G401 (cell line): ENCODE measurements at places on chromosomes 13 and 19.

DNA sequence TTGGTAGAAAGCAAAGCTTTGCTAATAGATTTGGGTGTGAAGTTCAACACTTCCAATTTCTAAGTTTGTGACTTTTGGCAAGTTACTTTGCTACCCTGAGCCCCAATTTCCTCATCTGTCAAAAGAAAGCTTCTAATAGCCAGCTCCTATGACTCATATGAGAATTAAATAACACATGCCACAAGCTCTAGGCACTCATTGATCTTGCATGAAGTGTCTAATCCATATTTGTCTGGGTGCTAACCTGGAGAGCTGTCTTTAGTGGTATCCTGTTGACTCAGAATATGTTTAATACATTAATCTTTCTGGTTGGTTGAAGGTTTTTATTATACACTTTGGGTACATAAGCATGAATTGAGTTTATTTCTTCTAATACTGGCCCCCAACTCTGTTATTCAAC is 188.8 kb downstream of the POSTN start:
- DNase-seq = no peak

DNA sequence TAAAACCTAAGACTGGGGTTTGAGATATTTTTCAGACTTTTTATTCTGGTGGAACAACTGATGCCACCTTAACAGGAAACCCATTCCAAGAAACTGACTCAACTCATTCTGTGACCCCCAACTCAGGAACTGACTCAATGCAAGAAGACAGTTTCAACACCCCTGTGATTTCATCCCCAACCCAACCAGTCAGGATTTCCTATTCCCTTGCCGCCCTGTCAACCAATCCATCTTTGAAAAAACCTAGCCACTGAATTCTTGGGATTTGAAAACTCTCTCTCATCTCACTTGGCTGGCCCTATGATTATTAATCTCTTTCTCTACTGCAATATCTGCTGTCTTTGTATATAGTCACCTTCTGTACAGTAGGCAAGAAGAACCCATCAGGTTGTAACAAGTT is 1211.9 kb upstream of the ATXN8OS start:
- DNase-seq = no peak

DNA sequence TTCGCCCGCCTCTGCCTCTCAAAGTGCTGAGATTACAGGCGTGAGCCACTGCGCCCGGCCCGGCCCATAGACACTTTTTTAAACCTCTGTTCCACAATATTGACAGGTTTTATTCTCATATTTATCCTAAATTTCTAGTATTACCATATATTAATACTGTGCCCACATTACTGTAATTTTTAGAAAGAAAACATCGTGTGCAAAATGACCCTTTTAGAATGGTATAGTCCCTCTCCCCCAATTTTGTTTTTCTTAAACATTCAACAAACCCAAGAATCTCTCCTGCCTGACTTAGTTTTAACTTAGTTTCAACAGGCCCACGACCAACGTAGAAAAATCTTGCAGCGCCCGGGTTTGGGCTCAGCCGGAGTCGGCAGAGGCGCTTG is 9.1 kb downstream of the CDX2 start:
- no peak for DNase-seq

- no peak for DNase-seq
These were observed 42.4 kb upstream of the ESD start for GRCh38 chr13:46839399-46839798.

DNA sequence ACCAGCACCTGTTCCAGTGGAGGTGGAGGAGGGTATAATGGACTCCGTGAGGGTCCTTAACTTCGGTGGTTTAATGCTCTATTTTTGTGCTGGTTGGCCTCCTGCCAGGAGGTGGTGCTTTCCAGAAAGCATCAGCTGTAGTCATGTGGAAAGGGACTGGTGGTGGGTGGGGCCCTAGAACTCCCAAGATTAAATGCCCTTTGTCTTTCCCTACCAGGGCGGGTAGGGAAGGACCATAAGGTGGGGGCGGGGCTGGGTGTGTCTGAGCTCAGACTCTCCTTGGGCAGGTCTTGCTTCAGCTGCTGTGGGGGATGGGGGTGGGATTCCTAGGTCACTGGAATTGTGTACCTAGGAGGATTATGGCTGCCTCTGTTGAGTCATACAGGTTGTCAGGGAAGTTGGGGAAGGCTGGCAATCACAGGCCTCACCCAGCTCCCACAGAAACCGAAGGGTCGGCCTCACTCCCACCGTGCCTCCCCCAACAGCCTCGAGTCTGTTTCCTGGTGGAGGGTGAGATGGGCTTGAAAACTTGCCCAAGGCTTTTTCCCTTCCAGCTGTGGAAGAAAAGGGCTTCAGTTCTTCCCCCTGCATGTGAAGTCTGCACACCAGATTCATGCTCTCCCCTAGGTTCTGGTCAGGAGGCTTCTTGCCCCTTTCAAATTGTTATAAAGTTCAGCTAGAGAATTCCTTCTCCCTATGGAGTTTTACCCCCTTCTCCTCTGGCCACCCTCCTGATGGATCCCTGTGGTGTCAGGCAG is 60.3 kb upstream of the CLDN10 start:
- no peak for DNase-seq
